ENCODE measurements at places on chromosomes 13 and 19. TPM values are rescaled to one million over a fixed set of nuclear protein-coding genes. Genes with fewer than 3 reads are reported as not detected.

GRCh38 chr13:110280231-110280813 lies 26.6 kb downstream of the COL4A1 start:
- DNase-seq = no peak

GRCh38 chr13:106961216-106961615 lies 393.3 kb upstream of the ARGLU1 start:
- DNase-seq = no peak

The SCEL gene
- not detected for total RNA-seq

- DNase-seq = no peak
These were observed 79.5 kb upstream of the KL start for GRCh38 chr13:32936716-32937115.

- DNase-seq = peak; percentile 9
These were observed 401 bp upstream of the ZNF765 start for GRCh38 chr19:53394522-53394973.

The KRTDAP gene
- total RNA-seq = not detected

- DNase-seq = no peak
These were observed 93.5 kb downstream of the COG6 start for GRCh38 chr13:39748961-39749360.

Data from ascending aorta (tissue), 2 donors.